ENCODE measurements at places on chromosomes 16 and 17.

DNA sequence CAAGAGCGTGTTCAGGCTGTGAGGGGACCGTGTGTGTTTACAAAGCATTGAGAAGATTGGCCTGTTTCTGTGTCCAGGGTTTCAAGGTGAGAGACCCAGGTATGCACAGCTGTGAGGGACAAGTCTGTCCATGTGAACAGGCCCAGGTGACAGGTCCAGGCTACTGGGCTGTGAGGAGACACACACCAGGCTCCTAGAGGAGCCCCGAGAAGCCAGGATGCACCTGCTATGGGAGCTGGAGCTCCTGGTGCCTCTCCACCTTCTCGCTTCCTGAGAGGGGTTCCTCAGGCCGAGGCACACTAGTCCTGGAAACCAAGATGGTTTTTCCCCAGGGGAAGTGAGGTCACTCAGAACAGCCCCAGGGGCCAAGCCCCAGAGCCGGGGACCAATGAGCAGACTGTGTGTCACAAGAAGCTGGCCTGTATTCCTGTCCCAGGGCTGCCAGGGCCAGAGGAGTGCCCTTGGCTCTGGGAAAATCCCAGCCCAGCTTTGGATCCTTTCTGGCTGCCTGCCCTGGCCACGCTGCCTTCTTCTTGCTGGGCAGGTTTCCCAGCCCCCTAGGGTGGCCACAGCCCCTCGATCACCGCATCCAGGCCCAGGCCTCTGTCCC is 153.4 kb upstream of the PLCG2 start:
- no peak for DNase-seq

- DNase-seq, result no peak
These were observed 319.4 kb downstream of the ZFHX3 start for GRCh38 chr16:72728516-72728915.

DNA sequence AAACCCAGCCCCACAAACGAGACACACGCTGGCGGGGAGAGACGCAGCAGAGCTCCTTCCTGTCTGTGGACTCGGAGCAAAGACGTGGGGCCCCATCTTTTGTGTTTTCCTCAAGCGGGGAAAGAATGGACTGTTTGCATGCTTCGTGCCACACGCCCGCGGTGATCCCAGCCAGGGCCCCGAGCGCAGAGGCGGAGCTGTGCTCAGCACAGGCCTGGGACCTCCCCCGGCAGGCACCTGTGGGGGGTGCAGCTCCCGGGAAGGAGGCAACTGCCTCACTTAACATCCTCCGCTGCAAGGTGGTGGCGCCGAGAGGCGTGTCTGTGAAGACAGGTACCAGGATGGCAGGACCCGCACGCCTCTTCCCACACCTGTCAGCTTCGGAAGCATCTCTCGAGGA is 19.1 kb downstream of the TRARG1 start:
- peak; percentile 31 for DNase-seq

DNA sequence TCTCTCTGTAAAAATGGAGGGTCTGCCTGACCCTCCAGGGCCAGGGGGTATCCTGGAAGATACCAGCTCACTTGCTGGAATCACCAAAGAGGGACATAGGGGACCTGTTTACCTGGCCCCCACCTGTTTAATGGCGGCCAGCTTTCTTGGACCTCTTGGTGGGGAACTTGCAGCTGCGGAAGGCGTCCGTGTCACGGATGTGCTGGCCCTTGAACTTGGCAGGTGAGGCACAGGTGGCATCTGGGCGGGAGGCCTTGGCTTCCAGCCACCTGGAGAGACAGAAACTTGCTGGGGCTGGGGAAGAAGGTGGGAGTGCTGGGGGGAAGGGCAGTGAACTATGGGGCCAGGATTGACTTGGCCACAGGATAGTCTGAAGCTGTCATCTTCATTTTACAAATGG is 3.5 kb downstream of the CHAD start:
- no peak for DNase-seq

DNA sequence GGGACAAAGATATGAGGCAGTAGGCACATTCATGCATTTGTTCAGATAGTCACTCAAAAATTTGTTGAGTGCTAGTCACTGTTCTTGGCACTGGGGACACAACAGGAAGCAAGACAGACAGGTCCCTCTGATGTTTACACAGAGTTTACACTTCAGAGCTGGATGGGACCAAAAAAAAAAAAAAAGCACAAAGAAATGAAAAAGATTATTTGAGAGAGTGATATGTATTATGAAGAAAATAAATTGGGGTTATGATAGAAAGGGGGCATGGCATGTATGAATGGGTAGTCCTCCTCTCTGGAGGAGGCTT is 3.5 kb upstream of the YPEL2 start:
- peak; percentile 37 for DNase-seq

DNA sequence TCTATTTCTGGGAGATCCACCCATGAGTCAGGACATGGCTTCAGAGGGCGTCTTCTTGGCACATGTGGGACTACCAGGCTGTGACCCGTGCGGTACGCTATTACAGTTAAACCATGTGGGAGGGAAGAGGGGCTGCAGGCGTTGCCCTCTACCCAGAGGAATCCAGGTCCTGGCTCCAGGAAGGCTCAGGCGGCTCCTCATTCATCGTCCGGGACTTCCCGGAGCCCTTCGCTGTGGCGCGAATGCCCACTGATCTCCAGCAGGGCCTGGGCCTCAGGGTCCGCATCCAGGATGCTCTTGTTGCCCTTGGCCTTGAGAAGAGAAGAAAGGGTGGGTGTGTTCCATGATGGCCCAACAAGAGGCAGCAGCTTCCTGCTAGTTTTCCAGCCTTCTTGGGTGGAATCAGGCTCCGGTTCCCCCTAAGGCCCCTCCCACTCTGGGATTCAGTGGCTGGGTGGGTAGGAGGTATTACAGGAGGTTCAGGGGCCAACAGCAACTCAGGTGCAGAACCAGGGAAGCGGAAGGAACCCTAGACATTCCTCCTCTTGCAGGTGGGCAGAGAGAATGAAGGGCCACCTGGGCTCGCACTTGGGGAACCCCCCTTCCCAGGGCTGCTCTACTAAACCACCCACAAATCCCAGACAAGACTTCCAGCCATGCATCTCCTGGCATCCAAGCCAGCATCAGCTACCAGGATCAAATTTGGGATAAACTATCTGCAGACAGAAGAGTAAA is 24.6 kb downstream of the MEAK7 start:
- no peak for DNase-seq

DNA sequence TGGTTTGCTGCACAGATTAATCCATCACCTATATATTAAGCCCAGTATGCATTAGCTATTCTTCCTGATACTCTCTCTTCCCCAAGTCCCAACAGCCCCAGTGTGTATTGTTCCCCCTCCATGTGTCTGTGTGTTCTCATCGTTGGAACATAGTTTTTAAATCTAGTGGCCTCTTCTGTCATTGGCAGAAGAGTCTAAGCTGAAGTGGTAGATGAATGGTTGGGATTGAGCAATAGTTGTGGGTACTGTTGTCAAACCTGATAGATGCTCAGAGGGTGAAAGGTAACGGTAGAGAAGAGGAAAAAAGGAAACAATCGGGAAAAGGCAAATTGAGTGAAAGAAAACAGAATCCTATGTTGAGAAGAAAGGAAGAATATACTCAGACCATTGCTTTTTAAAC is 29.9 kb downstream of the MAP3K3 start:
- DNase-seq, result no peak

GRCh38 chr16:53098526-53099317 is 43.9 kb downstream of the CHD9 start:
- peak; percentile 40 for DNase-seq

GRCh38 chr17:72392056-72393010 is 271.5 kb downstream of the SOX9 start:
- no peak for DNase-seq

DNA sequence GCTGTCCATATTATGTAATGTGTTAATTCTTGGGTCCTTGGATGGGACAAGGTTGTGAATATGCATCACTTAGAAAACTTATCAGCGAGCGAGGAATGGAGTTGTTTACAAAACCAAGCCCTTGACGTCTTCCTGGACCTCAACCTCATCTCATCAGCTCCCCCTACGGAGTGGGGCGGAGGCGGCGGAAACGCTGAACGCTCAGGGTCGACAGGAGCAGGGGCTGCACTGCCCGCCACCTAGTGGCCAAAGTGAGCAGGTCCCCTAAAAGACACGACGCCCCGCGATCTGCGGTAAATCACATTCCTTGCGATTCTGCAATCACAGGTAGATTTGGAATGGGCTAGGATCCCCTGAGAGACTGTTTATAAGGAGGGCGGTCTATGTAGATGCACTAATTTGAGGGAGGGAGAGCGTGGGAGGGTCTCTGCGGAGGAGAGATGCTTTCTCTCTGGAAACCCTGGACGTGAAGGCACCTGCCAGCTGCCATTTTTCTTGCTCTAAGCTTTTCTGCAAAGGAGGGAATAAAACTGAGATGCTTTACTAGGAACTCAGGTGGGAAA is 5.4 kb upstream of the ICAM2 start:
- DNase-seq, result peak; percentile 96

- DNase-seq, result no peak
These were observed 541 bp downstream of the ACACA start for GRCh38 chr17:37405955-37406634.

GRCh38 chr17:76491271-76492122 is 9.7 kb downstream of the RHBDF2 start:
- DNase-seq, result no peak

DNA sequence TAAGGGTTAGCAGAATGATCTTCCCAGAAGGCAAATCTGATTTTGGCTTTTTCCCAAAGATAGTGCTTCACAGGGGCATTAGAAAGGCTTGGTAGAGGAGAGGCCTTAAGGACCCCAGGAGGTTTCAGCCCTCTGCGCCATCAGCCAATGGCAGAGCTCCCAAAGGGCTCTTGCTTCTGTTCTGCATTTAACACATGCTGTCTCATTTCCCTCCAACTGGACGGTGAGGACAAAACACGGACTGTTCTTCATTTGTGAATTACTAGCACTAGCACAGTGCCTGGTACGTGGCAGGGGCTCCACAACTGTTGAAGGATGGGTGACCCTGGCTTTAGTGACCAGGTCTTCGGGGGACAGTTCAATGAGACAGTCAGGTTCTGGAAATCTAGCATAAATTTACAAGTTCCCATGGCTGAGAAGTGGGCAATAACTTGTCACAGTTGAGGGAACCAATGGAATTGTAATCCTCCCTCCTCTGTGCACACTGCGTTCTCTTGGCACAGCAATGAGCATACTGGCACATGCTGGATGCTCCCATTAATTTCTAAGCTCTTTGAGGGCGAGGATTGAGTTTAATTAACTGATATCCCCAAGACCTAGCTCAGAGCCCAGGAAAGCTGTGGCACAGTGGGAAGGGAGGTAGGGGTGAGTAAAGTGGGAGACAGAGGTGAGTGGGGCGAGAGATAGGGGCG is 45.4 kb downstream of the COG7 start:
- no peak for DNase-seq

DNA sequence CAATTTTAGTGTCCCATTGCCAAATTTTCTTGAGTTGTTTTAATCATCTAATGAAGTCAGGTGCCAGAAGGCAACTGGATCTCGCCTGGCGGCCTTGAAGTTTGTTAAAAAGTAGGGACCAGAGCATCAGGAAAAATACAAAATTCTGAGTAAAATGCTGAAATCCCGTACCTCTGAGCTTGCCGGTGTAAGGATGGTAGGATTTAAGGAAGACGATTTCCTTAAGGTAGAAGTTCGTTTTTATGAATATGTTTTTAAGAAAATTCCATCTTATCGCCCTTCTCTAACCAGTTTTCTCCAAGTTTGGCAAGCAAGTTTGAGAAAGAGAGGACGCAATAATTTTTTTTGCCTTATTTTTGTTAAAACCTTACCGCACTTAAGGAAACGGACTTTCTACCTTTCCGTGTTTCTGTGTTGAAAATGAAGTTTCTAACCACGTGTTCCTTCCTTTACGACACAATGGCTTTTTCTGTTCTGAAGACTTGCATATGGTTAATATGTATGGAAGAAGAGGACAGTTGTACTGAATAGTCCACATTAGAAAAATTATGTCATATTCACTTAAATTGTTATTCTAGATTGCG is 748 bp downstream of the ATF7IP2 start:
- DNase-seq, result peak; percentile 2

DNA sequence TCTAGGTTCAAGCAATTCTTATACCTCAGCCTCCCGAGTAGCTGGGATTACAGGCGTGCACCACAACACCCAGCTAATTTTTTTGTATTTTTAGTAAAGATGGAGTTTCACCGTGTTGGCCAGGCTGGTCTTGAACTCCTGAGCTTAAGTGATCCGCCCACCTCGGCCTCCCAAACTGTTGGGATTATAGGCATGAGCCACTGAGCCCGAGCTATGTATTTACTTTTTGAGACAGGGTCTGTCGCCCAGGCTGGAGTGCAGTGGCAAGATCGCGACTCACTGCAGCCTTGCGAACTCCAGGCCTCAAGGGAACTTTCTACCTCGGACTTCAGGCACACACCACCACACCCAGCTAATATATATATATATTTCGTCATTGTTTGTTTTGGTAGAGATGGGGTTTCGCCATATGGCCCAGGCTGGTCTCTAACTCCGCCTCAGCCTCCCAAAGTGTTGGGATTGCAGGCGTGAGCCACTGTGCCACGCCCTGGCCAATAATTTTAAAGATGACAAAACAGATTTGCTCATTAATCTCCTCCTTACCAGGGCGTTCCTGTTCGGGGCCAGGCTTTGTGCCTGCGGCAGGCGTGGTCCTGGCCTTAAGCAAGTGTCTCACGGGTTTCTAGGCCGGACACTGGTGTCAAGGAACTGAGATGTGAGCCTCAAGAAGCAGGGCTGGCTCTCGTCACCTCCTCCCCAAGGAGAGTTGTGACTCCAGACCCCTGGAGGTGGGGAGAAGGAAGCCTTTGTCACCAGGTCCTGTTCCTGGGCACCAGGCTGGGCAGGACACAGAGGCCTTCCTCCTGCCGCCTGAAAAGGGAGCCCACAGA is 4.3 kb upstream of the NPW start:
- no peak for DNase-seq

- no peak for DNase-seq
These were observed 16.6 kb upstream of the ADORA2B start for GRCh38 chr17:15928286-15928785.

- DNase-seq, result no peak
These were observed 97.8 kb upstream of the MED13 start for GRCh38 chr17:62162898-62163297.

- DNase-seq, result no peak
These were observed 7.2 kb downstream of the TIMM22 start for GRCh38 chr17:1003972-1004768.

DNA sequence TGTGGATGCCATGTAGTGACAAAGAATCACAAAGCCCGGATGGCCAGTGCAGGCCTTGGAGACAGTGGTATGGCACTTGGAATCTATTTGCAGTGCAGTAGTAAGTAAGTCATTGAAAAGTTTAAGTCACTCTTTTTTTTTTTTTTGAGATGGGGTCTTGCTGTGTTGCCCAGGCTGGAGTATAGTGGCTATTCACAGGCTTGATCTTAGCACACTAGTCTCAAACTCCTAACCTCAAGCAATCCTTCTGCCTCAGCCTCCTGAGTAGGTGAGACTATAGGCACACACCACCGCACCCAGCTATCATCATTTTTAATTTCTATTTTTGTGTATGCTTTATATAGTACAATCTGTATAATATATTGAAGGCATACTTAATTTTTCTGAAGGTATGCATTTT is 4.3 kb upstream of the PLSCR3 start:
- no peak for DNase-seq

GRCh38 chr17:82871056-82871775 is 31.4 kb upstream of the ZNF750 start:
- DNase-seq, result no peak

GRCh38 chr17:59712862-59713261 is 5.4 kb downstream of the VMP1 start:
- DNase-seq, result no peak
